ENCODE measurements at places on chromosomes 16 and 17.
A peak's percentile ranks its signal among the peaks of the same experiment; 100 is the strongest.

GRCh38 chr17:79246225-79247190, 171.9 kb downstream of the ENGASE start:
- no peak for DNase-seq

GRCh38 chr16:5735444-5735843, 637.8 kb upstream of the EEF2KMT start:
- no peak for DNase-seq

- peak; percentile 42 for DNase-seq
These were observed 18.8 kb upstream of the GAA start for GRCh38 chr17:80082403-80083135.

GRCh38 chr16:28569021-28569420, 15.3 kb downstream of the SGF29 start:
- DNase-seq = no peak

GRCh38 chr17:61409301-61410112, 9.9 kb downstream of the TBX2 start:
- no peak for DNase-seq

DNA sequence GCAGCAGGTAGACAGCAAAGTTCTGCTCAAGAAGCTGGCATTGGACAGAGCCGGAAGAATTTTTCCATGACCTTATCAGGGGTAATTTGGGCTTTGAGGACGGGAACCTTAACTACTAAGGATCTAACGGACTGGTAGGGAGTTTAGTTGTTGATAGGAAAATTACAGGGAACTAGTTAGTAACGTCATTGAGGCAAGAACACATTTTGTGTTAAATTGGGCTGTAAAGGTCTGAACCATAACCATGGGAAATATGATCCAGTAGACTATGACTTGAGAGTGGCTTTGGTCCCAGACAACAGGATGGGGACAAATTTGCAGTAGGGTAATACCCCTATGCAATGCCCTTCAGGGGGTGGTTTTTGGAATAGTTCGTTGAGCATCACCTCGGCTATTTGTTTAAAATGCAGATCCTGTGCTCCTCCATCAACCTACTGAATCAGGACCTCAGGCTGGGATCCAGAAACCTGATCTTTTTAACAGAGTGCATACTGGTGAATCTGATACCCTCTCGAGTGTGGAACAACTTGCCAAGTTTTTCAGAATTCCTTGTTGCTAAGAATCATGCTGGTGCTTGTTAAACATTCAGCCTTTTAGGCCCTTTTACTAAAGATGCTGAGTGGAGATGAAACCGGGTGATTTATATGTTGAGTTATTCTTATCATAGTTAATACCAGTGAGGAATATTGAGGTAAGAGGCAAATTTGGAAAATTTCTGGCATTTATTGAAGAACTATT, 255.1 kb downstream of the MAP2K6 start:
- DNase-seq = no peak

DNA sequence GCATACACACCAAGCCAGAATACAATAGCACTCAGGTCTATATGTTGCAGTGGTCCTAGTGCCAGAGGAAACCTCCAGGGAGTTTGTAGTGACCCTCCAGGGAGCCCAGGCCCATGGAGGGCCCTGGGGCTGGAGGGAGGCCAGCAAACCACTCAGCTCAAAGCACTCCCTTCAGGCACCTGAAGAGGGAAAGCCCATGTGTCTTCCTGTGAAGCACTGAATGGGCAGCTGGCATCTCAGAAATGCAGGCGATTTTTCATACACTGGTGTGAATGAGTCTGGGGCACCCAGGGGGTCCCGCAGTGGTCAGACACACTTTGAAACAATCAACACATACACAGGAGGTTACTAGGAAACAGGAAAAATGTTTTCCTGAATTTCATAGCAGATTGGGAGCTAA, 12.8 kb downstream of the TBC1D26 start:
- DNase-seq = no peak

DNA sequence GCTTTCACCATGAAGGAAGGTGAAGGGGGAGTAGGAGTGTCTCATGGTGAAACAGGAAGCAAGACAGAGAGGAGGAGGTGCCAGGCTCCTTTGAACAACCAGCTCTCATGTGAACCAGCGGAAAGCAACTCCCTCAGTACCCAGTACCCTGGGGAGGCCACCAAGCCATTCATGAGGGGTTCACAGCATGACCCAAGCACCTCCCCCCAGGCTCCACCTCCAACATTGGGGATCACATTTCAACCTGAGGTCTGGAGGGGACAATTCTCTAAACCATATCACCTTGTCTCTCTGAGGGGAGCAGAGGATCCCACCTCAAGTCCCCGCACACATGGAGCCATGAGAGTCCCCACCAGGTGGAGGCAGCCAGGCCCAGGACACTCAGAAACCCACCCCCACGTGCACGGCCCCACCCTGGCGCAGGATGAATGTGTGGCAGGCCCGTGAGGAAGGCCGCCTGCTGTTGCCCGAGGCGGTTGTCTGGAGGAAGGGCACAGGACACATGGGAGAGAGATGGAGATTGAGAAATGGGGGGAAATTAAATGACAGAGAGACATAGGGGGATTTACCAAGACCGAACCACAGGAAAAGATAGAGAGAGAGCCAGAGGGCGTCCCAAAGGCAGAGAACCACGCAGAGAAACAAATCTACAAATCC, 85.9 kb downstream of the TMEM132E start:
- DNase-seq = no peak

DNA sequence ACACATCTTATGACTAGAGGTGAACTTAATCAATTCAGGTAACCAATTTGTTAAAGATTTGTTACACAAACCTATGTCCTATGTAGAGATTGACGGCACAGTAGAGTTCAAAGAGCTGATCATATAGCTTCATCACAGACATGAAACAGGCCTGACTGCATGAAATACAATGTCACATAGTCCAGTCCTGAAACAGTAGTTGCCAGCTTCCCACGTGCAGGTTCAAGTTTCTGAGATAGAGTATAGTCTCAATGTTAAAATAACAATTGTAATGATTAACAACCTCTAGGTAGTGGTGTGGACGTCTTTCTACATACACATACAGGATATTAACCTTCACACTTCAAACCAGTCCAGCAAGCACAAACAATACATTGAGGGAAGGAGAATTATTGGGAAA, 640.7 kb upstream of the SOX9 start:
- DNase-seq = no peak

DNA sequence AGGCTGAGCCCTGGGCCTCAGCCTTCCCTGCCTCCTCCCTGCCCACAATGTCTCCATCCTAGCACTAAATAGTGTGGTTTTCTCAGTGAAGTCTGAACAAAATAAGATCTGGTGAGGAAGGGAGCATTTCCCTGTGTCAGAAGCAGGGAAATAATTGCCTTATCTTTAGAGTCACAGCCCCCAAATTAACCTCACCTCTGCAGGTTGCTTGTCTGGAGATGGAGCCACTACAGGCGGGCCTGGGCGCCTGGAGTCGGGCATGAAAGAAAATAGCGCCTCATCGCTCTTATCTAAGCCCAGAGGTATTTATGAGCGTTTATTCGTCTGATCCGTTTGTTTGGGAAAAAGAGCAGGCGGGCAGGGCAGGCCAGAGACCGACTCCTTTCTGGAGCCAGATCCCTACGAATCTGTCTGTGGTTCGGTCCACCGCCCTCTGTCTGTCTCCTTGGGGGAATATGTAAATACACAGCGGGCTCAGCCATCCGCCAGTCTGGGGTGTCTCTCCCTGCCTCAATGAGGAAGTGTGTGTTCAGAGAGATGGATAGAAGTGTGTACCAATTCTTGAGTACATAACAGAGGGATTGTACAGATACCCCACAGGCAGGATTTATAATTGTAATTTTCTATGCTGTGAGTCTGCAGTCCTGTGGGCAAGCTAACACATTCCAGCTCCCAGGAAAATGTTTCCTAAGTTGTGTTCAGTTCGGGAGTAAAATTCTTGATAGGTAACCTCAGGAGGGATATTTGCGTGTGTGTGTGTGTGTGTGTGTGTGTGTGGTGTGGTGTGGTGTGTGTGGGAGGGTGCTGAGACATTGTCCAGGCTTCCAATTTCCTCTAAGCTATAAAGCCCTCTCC, 4.3 kb downstream of the HOXB6 start:
- DNase-seq = no peak

DNA sequence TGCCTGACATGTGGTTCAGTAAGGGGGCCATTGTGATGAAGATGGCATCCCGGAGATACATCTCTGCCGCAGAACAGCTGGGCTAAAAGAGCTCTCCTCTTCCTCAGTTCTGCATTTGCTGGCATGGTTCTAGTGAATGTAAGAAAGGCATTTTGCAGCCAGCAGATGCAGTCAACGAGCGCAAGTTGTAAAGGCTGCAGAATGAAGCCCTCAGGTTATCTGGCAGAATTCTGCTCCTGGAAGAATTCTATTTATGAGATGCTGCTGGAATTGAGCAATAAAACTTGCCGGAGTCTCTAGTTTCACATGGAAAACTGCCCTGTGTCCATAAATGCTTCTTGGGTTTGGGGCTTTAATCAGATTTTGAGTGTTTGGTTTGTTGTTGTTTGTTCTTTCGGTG, 176.8 kb upstream of the HSBP1 start:
- no peak for DNase-seq

DNA sequence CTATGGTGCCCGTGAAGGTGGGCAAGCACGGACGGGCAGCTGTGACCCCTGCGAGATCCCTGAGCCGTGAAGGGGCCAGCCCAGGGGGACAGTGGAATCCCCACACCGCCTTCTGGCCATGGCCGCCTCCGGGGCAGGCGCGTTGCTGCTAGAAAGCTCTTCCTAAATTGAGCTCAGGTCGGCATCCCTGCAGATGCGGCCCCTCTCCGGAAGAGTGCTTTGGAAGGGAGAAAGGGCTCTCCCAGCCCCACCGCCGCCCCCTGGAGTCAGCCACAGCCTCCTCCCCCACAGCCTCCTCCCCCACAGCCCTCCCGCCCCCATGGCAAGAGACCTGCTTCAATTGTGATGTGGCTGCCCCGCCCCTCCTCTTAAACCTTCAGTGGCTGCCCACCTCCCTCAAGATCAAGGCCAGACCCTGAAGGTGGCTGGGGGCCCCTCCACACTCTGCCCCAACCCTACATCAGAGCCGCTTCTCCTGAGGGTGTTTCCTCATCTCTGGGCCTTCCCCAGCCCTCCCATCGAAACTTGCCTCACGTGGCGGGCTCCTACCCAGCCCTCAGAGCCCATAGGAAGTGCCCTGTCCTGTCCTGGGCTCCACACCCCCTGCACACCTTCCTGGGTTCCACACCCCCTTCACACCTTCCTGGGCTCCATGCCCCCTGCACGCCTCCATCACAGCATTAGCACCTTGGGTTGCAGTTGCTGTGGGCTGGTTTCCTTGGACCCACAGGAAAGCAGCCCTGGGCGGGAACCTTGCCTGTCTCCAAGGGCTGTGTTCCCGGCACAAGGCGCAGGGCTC, 5.5 kb upstream of the CBFA2T3 start:
- DNase-seq = no peak

DNA sequence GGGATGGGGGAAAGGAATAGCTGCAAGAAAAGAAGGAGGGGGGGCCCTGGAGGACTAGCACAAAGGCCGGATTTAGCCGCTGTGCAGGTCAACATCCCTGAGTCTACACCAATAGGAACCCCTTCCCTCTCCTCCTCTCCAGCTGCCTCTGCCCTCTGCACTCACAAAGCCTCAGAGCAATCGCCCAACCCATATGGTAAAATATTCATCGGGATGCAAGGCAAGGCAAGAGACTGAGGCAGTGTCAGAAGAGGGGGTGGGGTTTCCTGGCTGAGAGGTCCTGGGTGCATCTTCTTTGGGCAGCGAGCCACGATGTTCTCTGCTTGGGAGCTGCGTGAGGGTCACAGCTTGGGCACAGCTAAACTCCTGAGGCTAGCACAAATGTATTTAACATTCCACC, 115.5 kb upstream of the NLRP1 start:
- DNase-seq = no peak

- DNase-seq = peak; percentile 65
These were observed 41.2 kb downstream of the C16orf87 start for GRCh38 chr16:46789499-46790414.

- no peak for DNase-seq
These were observed 61.5 kb downstream of the EPN2 start for GRCh38 chr17:19298569-19299213.

- DNase-seq = peak; percentile 54
These were observed 20.8 kb downstream of the NPRL3 start for GRCh38 chr16:117379-118365.

- peak; percentile 15 for DNase-seq
These were observed 344.9 kb downstream of the CPPED1 start for GRCh38 chr16:12458591-12459358.

GRCh38 chr16:79623062-79623461, 22.5 kb upstream of the MAF start:
- no peak for DNase-seq

- DNase-seq = no peak
These were observed 12.9 kb downstream of the SCNN1G start for GRCh38 chr16:23195366-23195978.

DNA sequence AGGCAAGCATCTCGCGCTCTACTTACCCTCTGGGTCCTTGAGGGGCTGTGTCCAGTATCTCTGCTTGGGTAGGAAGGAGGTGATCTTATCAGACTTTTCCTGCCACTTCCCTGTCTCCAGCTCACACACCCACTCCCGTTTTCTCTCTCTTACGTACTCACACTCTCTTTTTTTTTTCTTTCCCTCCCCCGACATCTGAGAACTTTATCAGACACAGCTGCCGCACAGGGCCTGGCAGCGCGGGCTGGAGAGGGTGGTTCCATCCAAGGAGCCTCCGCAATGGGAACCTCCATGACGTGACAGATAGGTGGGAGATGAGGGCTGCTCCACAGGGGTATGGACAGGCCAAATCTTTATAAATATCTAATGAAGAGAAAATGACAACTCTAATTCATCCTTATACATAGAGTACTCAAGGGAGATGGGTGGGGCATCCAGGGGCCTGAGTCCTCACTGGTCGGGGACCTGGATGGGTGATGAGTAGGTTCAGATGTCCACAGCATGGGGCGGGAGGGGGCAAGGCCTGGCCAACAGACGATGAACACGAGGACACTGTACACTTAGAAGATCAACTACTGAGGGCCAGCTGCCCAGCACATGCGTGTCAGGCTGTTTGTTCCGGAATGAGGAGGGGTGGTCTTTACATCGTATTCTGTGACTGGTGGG, 23.3 kb downstream of the MINK1 start:
- no peak for DNase-seq

DNA sequence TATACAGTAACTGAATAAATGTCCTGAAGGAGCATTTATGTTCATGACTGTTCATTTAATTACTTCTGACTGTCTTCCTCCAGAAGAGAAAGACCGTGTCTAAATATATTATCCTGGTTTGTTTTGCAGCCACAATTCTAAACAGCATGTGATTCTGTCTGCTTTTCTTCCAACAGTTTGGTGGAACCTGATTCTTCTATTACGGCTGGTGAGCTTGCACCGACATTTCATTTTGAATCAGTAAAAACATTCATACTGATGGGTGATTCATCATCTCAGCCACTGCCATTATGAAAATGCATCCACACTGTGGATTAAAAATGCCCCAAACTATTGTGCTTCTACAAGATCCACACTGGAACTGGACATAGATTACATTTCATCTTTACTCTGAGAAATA, 16.9 kb downstream of the KNOP1 start:
- DNase-seq = no peak

DNA sequence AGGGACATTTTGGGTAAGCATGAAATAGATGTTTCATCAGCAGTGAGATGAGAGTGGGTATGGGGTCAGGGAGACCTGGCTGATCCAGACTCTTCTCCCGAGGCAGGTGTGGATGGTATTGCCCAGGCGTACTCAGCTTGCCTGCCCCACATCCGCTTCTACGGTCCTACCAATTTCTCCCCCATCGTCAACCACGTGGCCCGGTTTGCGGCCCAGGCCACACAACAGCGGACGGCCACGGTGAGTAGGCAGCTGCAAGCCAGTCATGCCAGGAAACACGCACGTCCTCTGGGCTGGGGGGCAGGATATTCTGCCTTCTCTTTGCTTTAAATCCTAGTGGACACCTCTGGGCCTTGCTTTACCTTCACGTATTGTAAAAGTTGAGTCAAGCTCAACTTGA, 44.7 kb downstream of the CPNE2 start:
- DNase-seq = no peak
